AG20443 (cell line): ENCODE measurements at places on chromosomes 4 and X.

DNA sequence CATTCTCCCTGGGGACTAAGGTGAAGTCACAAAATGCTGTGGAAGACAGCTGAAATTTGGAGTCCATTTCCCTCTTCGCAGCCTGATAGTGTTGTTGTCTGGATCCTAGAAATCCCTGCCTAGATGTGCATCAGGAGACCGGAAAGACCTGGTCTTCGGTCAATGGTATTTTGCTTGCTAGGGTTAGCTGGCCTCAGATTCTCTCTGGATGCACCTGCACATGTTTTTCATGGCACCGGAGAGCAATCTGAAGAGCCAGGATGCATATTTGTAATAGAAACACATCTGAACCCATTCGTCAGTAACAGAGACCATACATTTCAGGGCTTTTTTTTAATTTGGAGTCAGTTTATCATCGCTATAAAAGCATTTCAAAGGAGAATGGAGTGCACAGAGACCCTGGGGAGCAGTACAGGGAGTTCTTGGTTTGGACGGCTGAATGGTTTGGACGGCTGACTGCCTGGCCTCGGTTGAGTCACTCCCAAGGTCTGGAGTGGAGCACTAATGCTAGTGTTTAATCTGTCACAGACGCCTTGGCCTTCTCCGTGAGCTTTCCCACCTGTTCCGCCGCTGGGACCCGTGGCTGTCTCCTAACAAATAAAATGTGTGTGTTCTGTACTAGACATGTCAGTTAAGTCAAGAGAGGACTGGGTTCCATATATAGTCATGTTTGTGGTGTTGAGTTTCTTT lies 7.5 kb upstream of the PDLIM3 start:
- no peak for DNase-seq

GRCh38 chr4:161991811-161992210 lies 172.0 kb downstream of the FSTL5 start:
- no peak for DNase-seq

DNA sequence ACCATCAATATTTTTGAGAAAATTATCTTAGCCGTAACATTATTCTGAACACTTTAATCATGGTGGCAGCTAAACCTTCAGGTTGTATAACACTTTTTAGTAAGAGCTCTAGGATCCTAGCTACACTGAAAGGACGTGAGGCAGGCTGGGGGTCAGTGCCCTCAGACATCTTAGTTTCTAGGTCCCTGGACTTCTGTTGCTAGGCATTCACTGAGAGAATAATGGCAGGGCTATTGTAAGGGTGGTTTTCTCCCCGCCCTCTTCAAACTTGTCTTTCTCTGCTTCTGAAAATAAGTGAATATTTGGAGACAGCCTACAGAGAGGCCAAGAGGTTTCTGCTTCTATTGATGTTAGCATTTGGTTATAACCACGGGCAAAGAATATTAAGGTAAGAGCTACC lies 15.4 kb upstream of the MMRN1 start:
- no peak for DNase-seq

GRCh38 chr4:27245216-27245615 lies 384.6 kb downstream of the STIM2 start:
- DNase-seq: no peak

DNA sequence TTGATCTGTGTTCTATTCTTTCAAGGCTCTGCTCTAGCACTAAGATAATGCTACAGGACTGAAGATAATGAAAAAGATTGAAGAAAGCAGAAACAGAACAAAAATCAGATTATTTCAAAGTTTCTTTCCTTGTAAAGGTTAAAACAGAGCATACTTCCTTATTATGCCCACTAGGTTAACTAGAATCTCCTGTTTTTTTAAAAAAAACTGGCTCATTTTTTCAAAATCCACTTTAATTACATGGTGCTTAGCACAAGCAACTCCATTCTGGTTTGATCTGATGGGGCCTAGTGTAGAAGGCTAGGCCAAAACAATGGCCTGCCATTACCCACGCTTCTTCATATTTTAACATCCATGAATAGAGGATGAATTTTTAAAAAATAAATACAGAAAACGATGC lies 1.2 kb upstream of the UBA6 start:
- DNase-seq: no peak

GRCh38 chr4:124386648-124387047 lies 325.9 kb downstream of the ANKRD50 start:
- DNase-seq: no peak

GRCh38 chr4:79472693-79473438 lies 64.8 kb upstream of the GK2 start:
- DNase-seq: no peak

DNA sequence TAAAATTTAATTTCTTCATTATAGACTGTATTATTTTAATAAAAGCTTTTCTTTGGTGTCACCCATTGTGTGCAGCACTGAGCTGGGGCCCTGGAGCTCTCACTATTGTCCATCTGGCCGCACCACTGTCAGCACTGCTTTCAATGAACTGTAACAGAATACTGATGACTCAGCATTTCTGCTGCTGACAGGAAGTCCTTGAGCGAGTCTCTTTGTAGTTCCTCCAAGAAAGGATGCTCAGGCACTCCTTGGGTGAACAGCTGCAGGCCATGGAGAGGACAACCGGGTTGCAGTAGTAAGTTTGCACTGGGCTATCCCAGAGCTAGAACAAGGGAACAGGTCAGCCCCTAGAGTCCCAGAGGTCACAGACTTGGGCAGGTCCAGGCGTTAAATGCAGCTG lies 81.6 kb downstream of the SORBS2 start:
- no peak for DNase-seq

DNA sequence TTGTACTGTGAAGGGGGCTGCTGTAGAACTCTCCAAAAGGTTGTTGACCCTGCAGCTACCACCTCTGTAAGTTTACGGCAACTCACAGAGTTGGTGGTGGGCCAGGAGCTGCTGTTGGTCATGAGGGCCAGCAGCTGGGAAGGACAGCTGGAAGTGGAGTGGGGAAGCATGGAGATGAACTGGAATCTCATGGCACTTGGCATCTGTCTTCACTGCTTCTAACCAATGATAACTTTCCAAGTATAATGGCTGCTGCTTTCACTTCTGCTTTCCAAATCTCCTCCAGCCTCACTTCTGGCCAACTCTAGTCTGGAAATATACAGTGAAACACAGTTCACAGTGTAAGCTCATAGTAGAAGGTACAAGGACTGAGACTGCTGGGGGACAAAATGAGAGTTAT lies 126.5 kb upstream of the INTU start:
- no peak for DNase-seq

DNA sequence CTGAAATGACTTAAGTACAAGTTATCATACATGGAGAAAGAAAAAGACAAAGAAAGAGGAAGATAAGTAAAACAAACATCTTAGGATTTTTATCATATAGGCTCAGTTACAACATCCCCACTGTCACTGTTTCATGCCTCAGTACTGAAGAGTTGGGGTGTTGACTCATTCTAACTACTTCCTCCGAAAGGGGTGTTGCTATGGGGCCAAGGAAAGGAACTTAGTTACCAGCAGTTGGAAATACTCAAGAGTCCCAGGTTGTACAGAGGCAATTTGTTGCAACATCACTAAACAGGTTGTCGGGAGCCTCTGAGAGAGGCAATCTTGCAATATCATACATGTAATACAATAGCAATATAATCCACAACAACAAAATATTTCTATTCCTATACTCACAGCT lies 1264.7 kb downstream of the PCDH7 start:
- DNase-seq: no peak

GRCh38 chrX:148282504-148282903 lies 217.9 kb upstream of the AFF2 start:
- no peak for DNase-seq

GRCh38 chrX:70034646-70035045 lies 15.1 kb downstream of the AWAT2 start:
- DNase-seq: no peak

- peak; percentile 60 for DNase-seq
Measured at GRCh38 chrX:63922221-63922620, 137.2 kb upstream of the ARHGEF9 start.

DNA sequence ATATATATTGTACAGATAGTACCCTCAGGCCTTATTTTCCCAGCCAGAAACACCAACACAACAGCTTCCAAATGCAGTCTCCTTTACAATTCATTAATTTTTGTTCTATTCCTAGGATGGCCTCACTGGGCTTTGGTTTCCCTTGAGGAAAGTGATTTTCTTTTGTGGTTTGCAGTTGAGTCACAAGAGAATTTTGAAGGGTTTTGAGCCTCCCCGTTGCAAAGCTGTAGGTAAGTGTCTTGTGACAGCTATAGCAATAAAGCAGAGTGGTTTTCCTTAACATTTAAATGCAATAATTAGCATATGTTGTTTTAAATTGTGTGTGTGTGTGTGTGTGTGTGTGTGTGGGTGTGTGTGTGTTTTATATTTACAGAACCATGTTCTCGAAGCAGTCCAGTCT lies 54.1 kb upstream of the WDR17 start:
- no peak for DNase-seq

GRCh38 chr4:42646999-42647541 lies 9.8 kb downstream of the ATP8A1 start:
- DNase-seq: no peak

DNA sequence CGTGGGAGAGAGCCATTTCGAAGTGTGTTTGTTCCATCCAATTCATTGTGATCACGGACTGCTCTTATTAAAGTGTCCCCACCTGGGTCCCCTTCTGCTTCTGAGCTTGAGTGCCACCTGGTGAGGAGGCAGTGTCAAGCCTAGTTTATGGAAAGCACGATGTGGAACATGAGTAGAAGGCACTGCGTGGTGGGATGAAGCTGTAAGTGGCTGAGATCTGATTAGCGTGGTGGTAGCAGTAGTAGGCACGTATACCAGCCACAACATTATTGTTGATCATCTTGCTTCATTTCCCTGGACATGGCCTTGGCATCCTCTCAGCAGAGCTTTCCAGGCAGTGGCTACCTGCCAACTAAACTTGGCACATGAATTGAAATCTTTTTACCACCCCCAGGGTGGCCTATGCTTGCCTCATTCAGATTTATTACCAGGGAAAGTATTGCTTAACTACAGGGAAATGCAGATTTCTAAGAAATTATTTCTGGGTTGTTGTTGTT lies 46.4 kb downstream of the GPAT3 start:
- DNase-seq: peak; percentile 23

DNA sequence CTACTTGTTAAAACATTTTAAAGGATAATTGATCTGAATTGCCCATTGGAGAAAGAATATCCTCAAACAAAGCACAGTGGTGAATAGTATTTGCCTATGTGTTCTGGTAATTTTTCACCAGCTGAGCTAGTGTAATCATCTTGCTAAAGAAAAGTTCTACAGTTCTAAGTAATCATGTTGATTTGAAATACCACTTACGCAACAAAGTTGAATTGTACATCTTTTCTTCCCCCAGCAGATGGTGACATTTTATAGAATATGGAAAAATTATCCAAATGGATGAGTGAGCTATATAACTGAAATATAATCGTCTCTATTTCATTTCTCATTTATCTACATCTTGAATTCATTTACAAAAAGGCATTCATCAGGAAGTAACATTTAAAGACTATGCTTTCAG lies 9.7 kb upstream of the ZNF674 start:
- no peak for DNase-seq

DNA sequence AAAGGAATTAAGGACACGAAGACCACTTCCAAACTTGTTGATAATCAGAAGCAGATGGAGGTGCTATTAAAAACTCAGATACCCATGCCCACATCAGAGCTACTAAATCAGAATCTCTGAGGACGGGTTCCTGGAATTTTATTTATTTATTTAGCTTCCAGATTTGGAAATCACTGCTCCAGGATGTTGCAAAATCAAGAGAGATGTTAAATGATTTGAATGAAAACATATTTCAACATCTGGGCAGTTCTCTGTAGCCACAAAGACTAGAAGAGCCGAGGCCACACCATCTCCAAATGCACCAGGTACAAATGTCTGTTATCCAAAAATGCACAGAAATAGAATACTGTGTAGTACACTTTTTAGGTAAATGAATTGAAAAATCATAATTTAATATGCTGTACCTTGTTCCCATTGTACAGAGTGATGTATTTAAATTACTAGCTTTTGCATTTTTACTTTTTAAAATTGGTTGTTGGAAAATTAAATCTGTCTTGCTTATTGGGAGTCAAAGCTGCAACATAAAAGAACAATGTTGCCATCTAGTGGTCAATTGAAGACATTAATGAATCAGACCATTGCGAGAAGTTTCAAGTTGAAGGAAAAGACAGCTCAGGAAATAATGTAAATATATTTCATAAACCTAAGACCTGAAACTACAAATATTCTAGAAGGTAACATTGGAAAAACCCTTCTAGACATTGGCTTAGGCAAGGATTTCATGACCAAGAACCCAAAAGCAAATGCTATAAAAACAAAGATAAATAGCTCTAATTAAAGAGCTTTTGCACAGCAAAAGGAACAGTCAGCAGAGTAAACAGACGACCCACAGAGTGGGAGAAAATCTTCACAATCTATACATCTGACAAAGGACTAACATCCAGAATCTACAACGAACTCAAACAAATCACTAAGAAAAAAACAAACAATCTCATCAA lies 151.3 kb upstream of the TTC29 start:
- DNase-seq: peak; percentile 38

GRCh38 chr4:30755346-30755745 lies 35.2 kb downstream of the PCDH7 start:
- DNase-seq: no peak

DNA sequence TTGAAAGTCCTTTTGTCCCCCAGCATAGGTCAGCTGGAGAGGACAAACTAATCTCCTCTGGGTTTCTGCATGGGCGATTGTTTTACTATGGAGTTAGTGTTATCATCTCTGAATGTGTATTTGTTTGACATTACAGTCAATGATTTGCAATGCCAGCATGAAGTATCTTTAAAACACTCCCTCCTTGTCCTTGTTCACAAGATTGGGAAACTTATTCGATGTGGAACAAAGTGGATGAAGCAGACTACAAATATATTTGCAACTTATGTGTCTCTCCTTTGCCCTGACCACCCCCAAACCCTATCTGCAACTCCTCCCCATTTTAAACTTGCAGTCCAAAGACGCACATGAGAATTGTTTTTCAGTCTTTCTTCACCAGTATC lies 1.5 kb upstream of the PITX2 start:
- DNase-seq: no peak

DNA sequence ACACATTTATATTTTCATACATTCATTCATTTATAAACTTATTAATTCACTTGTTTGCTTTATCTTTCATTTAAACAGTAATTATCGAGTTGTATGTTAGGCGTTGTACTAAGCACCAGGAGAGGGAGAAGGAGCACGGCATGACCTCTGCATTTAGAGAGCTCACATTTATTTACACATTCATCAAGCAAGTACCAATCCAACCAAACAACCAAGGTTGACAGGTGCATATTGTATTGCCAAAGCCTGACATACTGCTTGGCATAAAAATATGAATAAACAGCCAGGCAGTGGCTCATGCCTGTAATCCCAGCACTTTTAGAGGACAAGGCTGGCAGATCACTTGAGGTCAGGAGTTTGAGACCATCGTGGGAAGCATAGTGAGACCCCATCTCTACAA lies 37.0 kb upstream of the CLNK start:
- DNase-seq: no peak

- peak; percentile 66 for DNase-seq
Measured at GRCh38 chr4:113394730-113395530, 345.5 kb downstream of the ANK2 start.

DNA sequence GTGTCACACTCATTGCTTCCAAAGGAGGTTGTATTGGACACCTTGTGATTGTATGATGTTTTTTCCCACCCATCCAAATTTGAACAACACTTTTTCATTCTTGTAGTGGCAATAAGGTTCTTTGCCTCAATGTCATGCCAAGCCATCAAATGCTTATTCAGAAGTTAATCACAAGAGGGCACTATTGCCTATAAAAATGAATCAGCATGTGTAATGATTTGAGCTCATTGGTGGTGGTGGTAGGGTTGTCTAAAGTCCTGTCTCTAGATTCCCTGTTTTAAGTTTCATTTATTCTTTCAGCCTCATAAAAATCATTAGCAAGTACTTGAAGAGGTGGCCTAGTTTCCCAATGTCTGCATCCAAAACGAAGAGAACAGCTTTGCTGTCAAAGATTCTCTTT lies 37.0 kb downstream of the IRS4 start:
- DNase-seq: peak; percentile 16
